ENCODE measurements at places on chromosomes 11 and 22.

DNA sequence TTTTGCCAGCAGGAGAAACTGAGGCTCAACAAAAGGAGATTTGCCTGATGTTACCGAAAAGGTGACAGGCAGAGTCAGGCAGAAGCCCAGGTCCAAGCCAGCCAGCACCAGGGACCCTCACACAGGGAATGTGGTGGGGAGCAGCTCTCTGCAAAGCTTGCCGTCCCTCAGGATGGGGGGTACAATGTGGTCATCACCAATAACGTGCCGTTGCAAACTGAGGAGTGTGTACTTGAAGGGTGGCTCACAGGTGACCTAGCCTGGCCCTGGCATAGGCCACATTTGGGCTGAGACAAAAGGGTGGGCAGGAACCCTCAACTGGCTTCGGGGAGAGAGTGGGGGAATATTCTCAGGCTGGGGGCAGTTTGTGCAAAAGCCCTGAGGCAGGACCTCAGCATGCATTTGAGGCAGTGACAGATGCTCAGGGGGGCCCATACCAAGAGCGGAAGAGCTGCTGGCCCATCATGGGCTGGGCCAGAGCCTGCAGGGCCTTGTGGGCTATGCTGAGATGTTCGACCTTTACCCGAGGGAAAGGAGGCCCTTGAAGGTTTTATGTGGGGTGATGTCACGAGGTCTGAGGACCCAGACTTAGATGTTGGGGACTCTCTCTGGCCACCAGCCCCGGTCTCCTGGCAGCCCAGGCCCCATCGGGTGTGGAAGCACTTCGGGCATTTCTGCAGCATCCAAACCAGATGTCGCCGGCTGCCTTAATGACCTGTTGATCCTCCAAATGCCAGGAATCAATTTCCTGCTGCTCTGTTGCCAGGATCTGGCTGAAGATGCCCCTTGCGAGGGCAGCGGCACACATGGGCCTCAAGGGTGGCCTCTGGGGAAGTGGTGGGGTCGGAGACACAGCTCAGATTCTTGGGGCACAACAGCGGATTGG, 57.4 kb upstream of the SHISAL1 start:
- no peak for DNase-seq

DNA sequence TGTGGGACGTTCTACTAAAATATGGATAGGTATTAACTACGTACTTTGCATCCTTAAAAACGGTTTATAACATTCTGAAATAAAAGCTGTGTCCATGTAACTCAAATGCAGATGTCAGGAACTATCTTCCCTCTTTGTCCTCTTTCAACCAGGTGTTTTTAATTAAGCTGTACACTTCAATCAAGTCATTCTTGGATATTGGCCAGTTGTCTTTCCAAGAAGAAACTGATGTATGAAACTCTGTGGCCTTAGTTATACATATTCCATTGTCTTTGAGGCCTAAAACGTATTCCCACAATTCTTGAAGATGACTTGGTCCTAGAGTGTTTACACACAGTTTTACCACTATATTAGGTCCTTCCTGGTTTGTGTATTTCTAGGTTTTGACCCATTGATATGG, 249.0 kb upstream of the CNTN5 start:
- no peak for DNase-seq

GRCh38 chr11:92425127-92425526, 200.5 kb downstream of the FAT3 start:
- no peak for DNase-seq

GRCh38 chr11:62671608-62672389, at the start of the genes LBHD1 and UQCC3:
TSS of gene LBHD1 (minus strand) at chr11:62672267. CDS start at chr11:62670031, 2,236 bp downstream.
TSS of gene UQCC3 (plus strand) at chr11:62671673. CDS start at chr11:62671746, 73 bp downstream.
- DNase-seq: no peak

DNA sequence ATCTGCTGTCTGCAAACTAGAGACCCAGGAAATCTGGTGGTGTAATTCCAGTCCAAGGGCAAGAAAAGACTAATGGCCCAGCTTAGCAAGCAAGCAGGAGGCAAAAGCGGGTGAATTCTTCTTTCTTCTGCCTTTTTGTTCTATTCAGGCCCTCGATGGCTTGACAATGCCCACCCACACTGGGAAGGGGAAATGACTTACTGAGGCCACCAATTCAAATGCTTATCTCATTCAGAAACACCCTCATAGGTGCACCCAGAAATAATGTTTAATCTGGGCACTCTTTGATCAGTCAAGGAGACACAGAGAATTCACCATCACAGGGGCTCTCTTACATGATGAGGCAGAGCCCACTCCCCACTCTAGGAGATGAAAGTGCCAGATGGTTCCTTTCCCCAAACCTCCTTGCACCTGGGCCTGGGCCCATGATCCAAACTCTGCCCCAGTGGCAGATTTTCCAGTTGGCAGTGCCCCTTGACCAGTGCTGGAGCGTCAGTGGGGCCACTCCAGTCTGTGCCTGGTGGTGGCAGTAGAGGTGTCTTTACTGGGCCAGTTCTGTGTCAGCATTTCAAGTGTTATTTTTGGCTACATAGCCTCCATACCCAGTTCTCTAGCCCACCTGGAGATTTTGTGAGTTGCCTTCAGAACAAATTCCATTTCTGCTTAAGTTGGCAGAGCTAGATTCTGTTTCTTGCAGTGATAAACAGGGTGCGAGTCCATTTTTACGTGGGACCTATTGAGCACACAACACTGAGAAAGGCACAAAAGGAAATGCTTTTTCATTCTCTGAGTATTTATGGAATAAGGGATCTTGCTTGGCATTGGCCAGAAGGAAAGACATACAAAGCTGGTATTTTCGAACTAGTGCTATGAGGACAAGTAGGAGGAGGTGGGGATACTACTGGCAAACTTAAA, 7.5 kb downstream of the ELMOD1 start:
- no peak for DNase-seq

- no peak for DNase-seq
These were observed 8.8 kb upstream of the WNT11 start for GRCh38 chr11:76214968-76215548.

GRCh38 chr11:21350613-21351012, 681.2 kb downstream of the NELL1 start:
- DNase-seq: no peak

DNA sequence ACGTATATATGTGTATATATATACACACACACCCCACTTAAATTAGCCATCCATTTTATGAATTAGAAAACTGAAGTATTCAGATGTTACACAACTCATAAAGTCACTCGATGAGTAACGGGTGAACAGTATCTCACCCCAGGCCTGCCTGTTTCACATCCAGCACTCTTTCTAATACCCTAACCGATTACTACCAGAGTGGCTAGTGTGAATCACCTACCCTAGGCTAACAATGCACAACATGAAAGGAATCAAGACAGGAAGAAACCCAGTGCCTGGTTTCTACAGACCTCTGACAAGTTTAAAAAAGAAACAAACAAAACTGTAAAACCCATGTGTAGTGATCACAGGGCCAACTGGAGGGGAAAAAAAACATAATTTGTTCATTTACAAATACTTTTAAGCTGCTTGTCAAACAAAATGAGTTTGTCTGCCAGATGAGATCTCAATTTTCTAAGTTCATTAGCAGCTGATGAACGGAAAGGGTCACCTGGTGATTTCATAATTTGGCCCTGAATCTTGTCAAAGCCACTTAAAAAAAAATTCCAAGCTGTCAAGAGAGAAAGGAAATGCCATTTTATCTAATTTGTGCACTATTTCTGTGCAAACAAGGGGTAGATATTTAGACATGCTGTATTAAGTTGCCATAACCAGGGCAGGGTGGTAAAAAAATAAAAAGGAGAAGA, 134.8 kb downstream of the LARGE1 start:
- no peak for DNase-seq

GRCh38 chr11:78310500-78310909, 107.1 kb downstream of the GAB2 start:
- no peak for DNase-seq
